ENCODE measurements at places on chromosomes 2 and 18. TPM values are rescaled to one million over a fixed set of nuclear protein-coding genes. Genes with fewer than 3 reads are reported as not detected.

KCNG2 gene
- total RNA-seq: not detected

CNDP1 gene
- not detected for total RNA-seq

FLACC1 gene
- 8.3 TPM for total RNA-seq

IL36A gene
- total RNA-seq: not detected

FRZB gene
- total RNA-seq: 1.4 TPM

C2orf15 gene
- total RNA-seq: 0.22 TPM

MARCO gene
- 15.0 TPM for total RNA-seq

ALPI gene
- not detected for total RNA-seq

- no peak for DNase-seq
Observed at GRCh38 chr2:71526975-71527374, 73.6 kb downstream of the DYSF start.

GRCh38 chr2:69529480-69529879, 92.2 kb upstream of the NFU1 start:
- DNase-seq: no peak

DNA sequence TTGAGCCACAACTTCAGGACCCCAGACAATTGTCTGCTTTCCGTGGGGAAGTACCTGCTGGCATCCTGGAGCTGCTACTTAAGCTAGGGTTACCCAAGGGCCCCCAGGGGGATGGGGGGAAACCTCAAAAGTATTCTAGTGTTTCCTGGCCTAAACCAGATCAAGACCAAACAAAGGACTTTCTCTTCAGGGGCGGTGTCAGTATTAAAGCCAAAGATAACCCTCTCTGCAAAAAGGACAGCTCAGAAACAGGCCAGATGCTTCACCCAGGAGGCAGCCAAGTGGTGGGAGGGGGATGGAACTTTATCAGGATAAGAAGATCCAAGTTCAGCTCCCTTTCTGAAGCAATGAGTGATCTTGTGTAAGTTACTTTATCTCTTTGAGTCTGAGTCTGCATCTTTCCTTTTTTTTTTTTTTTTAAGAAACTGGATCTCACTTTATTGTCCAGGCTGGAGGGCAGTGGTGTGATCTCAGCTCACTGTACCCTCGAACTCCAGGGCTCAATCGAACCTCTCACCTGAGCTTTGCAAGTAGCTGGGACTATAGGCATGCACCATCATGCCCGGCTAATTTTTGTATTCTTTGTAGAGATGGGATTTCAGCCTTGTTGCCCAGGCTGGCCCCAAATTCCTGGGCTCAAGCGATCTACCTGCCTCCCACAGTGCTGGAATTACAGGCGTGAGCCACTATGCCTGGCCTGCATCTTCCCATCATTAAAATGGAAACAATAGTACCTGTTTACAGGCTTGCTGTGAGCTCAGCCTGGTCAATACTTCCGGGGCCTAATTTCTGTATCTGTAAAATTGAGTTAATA, 151.8 kb upstream of the PTPRM start:
- DNase-seq: no peak

DNA sequence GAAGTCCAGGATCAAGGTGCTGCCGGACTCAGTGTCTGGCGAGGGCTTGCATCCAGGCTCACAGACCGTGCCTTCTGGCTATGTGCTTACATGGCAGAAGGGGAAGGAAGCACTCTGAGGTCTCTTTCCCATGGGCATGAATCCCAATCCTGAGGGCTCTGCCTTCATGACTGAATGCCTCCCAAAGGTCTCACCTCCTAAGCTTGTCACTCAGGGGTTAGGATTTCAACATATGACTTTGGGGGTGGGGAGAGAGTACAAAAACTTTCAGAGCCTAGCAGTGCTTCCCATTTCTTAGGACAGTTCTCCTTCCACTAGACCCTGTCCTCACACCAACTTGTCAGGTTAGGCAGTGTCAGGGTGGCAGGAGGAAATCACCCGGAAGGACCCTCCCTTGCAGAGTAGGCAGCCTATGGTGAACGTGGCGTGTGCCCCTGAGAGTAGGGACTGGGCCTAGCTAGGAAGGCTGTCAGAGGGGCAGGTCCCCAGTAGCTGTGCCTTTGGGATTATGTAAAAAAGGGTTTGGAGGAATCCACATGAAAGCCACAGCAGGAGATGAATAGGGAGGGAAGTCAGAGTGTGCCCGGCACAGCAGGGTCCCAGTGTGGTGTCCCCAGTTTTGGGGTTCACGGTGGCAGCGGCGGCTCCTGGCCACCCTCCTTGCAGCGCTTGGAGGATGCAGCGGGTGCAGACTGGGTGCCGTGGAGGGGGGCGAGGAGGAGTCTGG, 233.3 kb downstream of the LDLRAD4 start:
- no peak for DNase-seq

DNA sequence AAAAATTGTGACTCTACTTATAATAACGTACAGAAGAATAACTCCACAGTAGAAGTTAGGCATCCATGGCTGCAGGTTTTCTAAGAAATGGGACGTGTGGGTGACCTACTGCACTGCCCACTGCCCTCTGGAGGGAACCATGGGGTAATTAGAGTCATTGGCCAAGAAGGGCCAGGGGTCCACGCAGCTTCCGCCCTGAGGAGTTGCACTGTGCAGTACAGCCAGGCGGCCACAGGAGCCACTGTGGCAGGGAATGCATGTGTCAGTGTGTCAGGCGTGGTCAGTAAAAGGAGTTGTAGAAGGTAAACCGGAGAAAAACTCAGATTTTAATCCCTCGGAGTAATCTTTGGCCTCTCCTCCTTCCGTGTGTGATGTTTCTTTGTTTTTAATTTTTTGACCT, 24.8 kb downstream of the NCK2 start:
- DNase-seq: no peak

- DNase-seq: peak; percentile 76
Observed at GRCh38 chr2:240836781-240837467, 16.9 kb upstream of the KIF1A start.

DNA sequence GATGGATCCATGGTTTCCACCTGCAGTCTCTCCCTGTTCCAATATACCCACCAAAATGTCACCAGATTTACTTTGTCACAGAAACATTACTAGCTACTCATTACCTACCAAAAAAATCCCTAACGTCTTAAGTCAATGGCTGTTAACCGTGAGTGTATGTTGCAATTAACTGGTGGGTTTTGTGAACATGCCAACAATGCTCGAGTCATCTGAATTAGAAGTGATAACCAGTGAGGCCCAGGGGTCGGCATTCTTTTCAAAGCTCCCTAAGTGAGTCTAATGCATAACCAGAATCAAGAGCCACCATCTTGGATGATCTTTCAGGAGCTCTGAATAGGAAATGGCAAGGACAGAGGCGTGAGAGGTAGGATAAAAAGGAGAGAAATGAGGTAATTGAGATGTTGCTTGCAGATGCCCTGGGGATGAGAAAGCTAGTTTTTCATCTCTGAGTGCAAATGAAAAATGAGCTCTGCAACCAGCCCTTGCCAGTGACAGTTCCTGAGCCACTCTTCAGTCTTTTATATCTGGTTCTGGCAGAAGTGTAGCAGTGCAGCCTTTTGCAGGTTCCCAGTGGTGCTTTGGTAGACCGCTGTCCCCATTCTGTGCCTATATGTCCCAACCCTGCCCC, 130.0 kb upstream of the RND3 start:
- DNase-seq: no peak

DNA sequence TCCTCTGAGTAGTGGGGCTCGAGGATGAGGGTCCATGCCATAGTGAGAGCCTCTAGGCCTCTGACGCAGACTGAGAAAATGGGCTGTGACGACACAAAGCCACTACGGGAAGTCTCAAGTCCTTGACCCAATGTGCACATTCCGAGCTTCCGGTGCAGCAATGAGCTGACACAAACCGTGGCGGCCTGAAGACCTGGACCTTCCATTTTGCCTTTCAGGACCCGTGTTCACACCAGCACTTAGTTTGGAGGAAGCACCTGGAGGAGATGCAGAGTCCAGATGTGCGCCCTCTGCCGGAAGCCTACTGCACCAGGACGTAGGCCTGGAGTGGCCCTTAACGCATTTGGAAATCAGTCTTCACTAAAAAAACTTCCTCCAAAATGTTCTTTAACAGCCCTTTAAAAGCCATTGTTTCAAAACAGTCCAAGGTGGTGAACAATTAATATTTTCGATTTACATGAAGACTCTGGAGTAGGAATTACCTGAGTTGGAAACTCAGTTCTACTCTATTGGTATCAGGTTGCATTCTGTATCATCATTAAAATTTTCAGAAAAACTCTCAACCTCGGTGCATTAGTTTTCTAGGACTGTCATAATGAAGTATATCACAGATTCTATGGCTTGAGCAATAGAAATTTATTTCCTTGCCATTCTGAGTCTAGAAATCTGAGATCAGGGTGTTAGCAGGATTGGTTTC, 33.9 kb downstream of the BMP10 start:
- peak; percentile 83 for DNase-seq

DNA sequence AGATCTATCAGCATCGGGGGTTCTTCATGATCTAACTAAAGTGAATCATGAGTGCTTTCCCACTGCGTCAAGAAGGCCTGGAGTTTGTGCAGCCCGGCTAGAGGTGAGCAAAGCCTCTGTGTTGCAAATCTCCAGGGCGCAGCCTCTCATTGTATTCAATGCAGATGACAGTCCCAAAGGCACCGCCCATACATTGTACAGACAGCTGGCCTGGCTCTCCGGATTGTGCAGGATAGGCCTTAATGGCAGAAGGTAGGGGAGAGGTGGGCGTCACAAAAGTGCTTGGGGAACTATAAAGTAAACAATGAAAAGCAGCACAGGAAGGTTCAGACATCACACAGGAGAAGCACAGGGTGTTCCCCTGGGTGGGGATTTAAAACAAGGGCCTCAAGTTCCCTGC, 907 bp upstream of the GYPC start:
- no peak for DNase-seq

- no peak for DNase-seq
Observed at GRCh38 chr2:136225950-136226835, 108.2 kb upstream of the CXCR4 start.

DNA sequence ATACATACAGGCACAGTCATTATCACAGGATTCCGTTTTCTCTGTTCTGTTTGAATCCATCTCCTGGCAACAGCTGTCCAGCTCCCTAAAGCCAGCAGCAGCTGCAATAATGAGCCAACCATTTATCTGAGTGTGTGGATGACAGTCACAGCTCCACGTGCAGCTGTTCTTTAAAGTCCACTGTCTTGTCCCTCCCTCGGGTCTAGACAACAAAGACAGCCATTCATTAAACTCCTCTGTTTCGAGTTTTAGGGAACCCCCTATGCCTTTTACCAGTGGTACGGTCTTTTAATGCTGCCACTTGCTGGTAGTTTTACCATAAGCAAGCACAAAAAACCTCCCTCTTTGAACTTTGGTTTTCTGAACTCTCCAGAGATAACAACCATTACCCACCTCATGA, 16.0 kb upstream of the MSGN1 start:
- DNase-seq: no peak

DNA sequence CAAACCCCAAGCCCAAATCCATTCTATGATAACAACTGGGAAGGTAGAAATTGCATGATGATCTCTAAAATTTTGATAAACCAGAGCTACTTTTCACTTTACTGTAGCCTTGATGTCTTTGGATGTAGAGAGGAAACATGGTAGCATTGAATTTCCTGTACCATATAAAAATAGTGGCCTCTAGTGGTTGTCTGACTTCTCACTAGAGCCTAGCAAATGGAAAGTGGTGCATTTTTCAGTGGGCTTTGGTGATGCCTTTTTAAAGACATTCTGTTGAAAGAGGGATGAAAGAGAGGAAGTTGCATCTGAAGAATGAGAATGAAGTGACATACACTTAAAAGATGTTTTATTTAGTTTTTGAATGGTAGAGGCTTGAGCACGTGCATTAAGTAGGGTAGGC, 662.2 kb downstream of the XIRP2 start:
- no peak for DNase-seq

DNA sequence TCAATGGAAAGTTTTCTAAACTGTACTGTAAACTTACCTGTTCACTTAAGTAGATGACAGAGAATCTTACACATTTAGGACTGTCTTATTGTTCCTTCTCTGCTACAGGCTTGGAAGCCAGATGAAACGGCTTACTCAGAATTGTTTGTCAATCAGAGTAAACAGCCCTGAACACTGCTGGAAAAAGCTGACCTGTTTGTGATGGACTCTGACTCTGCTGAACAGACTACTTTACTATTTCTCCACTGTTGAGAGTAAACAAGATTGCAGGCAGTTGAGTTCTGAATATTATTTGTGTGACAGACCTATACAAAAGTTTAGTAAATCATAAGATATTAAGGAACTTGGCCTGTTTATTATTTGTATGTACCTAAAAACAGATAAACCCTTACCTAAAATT, 99.0 kb downstream of the NOL10 start:
- DNase-seq: no peak

- no peak for DNase-seq
Observed at GRCh38 chr2:158734442-158734841, 60.7 kb upstream of the DAPL1 start.

DNA sequence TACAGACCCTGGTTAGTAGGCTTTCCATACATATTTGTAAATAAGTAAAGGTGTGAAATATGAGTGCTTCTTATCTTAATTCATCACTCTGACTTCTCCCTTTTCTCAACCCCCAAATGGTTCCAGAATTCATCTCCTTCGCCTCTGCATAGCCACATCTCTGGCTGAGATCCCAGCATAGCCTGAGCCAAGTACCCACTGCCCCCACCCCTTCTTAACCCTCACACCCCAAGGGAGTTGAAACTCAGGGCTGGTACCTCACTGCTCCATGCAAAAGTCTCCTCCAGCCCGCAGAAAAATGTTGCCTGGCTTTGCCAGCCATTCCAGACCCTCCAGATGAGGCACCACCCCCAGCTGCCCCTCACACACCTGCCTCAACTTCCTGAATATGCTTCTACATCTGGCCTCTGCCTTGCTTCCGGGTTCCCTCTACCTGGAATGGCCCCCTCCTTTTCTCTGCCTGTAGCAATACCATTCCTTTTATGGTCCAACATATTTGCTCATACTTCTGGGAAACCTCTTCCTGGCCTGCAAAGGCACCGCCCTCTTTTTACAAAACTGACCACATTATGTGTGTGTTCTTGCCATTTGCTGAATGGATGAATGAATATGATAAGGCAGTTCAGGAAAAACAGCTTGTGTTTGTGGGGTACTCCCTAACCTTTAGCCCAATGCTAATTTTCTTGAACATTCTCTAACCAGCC, 112.8 kb downstream of the CELF4 start:
- DNase-seq: no peak

All from Right ventricle myocardium superior (tissue), 1 donor.